NCI-H2107 (cell line): ENCODE measurements at places on chromosomes 13 and 19.

DNA sequence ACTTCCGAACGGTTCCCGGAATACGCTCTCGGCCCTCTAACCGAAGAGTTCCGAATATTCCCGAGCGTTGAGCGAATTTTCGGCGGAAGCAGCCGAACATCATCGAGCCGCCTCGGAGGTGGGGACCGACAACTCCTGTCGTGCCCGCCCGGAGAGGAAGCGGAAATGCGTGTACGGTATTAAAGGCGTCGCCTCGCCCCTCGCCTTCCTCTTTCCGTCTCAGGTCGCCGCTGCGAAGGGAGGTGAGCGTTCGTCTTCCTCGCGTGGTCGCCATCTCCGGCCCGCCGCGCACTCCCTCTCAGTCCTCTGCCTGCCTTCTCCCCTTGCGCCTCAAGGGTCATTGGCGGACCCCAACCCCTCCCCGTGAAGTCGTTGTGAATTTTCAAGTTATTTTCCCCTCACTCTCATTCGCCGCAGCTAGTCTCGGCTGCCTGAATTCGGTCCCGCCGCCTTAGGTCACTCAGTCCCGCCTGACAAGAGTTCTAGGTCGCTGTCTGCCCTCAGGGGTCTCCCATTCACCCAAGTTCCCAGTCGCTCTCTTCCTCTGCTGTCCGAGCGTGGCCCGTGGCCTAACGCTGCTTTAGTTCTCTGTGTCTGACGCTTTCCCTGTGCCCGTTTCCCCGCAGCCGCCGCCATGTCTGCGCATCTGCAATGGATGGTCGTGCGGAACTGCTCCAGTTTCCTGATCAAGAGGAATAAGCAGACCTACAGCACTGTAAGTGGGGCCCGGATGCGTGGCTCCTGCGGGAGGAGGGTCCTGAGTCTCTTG, at the start of gene RPL28:
RPL28 (plus strand) TSS at position 209 of the 769 bp plus-strand sequence; CDS start at position 635, 426 bp downstream.
- peak; percentile 95 for DNase-seq

DNA sequence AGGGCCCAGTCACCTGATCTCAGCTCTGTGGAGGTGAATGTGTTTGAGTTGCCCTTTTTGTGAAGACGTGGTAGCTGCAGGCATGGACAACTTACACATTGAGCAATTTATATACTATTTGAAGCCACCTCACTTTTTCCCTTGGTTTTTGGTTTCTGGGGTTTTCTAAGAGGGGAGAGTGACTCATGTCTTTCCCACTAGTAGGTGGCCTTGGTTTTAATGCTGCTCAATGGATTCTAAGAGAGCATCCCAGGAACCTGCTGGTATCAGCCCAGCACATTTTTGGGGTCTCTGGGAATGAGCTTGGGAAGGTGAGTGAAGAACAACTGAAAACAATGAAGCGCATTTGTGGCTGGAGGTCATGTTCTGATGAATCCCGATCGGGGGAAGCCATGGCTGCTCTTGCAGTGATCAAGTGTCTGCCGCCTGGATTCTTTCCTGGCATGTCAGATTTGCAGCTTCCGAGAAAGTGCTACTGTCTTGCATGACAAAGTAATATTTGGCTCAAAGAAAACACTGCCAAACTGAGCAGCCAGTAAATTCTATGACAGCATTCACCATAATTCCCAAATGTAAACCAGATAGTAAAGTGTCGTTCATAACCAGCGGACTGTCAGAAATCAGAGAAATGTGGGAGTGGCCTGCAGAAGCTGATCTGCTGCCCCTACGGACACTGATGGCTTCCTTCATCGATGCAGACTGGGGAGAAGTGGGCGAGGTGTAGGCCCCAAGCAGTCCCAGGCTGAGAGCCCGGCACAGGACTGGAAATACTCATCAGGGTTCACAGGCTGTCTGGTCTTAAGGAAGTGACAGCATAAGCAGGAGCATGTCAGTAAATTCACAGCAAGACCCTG, 98.7 kb downstream of the COL4A2 start:
- DNase-seq, result no peak

DNA sequence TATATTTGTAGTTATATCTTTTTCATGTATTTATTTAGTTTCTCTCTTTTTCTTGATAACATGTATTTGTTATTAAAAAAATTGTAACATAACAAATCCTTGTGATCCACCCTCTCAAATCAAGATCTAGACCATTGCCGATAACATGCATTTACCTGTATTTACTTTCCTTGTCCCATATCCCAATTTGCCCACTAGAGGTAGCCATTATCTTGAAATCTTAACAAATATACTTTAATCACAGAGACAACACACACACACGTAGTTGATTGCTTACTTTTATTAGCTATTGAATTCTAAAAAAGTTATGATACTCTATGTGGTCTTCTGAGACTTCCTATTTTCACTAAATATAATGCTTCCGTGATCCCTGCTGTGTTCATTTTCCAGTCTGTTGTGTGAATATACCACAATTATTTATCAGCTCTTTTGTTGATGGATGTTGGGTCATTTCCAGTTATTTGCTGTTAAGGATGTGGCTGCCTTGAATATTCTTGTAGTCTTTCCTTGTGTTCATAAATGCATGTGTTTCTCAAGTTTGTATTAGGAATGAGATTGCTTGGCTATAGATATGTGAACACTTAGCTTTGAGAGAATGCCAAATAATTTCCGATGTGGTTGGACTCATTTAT, 31.3 kb upstream of the ZMYM2 start:
- DNase-seq, result no peak

DNA sequence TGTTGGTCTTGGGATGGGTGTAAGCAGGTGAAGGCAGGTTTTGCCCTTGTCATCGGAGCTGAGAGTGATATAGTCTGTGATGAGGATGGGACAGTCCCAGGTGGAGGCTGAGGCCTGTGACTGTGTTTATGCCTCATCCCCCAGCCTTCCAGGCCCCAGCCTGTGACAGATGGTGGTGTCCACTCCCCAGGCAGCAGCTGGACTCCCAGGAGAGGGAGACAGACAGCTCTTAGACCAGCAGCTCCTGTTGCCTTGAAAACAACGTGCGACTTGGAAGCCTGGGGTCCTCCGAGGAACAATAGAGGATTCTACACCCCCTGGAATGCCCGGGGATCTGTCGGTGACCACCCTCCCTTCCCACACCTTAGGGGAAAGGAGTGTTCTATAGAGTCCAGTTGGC, 63.8 kb downstream of the CHST8 start:
- DNase-seq, result no peak

GRCh38 chr13:20782116-20782708, 8.5 kb upstream of the EEF1AKMT1 start:
- no peak for DNase-seq

GRCh38 chr13:64164435-64164834, 2748.8 kb upstream of the PCDH20 start:
- DNase-seq, result no peak

- no peak for DNase-seq
Observed at GRCh38 chr13:51534041-51534817, 50.0 kb upstream of the WDFY2 start.

DNA sequence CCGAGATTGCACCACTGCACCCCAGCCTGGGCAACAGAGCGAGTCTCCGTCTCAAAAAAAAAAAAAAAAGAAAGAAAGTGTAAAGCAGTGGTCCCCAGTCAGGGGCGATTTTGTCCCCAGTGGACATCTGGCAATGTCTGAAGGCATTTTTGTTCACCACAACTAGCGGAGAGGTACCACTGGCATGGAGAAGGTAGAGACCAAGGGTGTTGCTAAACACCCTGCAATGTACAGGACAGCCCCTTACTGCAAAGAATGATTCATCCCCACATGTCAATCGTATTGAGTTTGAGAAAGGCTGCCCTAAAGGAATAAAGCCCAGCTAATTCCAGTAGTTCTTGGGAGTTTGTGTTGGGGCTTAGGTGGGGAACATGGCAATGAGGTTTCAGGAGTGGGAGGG, 38.7 kb downstream of the CYP4F2 start:
- DNase-seq, result no peak

DNA sequence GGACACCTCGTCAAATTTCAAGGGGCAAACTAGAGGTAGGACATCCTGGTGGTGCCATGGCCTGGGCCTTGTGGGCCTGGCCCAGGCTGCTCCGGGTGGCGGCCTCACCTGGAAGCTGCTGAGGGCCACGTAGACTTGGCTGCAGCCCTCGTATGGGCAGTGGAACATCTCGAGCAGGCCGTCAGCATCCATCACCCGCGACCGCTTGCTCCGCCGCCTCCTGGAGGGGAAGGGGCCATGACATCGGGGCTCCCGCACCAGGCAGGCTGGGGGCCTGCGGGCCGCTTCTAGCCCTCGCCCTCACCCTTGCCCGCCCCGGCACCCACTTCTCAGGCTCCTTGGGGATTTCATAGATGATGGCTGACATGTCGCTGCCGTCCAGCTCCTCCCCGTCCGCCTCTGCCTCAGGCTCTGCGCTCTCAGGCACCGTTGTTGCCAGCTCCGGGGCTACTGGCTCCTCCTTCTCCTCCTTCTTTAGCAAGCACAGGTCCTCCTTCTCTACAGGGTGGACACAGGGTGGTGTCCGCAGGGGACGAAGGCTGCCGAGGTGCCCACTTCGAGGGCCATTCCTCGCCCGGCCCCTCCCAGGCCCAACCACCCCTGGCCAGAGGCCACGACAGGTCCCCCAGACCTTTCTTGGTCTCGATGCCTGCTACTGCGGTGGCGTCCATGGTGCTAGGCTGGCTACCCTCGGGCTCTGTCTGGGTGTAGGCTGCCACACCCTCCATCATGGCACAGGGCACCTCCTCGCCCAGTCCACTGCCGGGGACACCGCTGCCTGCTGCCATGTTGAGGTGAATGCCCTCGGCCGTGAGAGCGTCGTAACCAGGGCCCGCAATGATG, 6.0 kb upstream of the ELAVL3 start:
- no peak for DNase-seq

GRCh38 chr19:5286465-5287029, 54.1 kb downstream of the PTPRS start:
- DNase-seq, result no peak

DNA sequence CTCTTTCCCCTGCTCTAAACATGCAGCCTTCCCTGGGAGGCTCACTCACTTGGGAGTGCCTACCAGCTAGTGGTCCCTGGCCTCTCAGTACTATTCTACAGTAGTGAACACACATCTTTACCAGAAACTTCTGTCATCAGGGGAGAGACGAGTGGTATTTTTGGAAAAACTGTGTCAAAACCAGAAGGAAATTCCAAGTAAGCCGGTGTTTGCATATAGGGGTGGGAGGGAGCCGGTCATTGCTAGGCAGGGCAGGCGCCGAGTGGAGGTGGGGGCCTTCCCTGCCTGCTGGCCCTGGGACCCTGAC, 7.0 kb downstream of the RPS9 start:
- DNase-seq, result no peak

DNA sequence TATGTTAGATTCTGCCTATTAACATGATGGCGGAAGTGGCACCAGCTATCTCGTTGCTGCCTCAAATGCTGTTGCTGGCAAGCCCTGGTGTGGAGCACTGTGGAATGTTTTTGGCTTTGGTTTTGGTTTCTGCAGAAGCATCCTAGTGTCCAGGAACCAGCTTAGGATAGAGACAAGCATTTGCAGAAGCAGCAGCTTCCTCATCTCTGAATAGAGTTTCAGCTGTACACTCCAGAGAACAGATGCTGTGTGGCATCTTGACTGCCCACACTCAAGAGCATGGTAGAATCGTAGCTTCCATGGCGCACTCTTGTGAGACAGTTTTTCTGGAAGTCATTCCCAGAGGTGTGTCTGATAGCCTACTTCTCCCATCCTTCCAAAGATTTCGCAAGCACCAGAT, 145.3 kb upstream of the RXFP2 start:
- DNase-seq, result no peak

DNA sequence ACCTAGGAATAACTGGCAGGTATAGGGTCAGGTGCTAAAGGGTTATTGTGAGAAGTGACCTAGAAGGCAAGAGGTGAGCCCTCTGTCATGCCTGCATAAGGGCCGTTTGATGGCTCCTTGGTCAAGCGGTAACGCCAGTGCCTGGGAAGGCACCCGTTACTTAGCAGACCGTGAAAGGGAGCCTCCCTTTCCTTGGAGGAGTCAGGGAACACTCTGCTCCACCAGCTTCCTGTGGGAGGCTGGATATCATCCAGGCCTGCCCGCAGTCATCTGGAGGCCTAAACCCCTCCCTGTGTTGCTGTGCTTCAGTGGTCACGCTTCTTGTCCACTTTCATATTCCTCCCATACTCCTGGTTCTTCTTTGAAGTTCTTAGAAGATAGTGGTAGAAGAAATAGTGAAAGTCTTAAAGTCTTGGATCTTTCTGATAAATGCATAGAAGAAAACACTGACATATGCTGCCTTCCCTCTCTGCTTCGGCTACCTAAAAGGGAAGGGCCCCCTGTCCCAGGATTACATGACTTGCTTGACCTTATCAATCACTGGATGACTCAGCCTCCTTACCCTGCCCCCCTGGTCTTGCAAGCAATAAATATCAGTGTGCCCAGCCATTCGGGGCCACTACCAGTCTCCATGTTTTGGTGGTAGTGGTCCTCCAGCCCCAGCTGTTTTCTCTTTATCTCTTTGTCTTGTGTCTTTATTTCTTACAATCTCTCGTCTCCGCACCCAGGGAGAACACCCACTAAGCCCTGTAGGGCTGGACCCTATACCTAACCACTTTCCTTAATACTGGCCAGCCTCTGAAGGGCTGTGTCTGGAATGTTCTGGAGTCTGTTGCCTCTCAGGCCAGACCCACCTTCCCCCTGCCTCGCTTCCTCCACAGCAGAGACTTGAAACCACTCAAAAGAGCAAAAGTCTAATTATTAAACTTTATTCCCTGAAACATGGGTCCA, 16.1 kb upstream of the ABCC4 start:
- no peak for DNase-seq

DNA sequence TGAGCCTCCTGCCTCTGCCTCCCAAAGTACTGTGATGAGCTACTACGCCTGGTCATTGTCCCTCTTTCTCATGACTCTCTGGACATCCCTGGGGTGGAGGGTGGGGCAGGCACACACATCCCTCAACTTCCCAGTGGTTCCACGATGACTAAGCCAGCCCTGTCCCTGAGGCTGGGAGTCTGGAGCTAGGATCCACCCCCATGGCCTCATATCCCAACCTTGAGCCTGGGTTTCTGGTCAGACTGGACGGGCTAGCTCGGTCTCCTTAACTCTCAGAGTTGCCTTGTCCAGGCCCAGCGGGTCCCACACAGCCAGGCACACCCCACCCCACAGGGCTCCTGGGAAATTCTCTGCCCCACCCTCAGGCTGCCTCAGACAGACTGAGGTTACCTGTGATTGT, 19.6 kb downstream of the IER2 start:
- DNase-seq, result no peak

GRCh38 chr13:112747256-112747655, 57.4 kb downstream of the ATP11A start:
- DNase-seq, result no peak

- DNase-seq, result no peak
Observed at GRCh38 chr13:82036602-82037001, 1695.7 kb upstream of the SPRY2 start.

- no peak for DNase-seq
Observed at GRCh38 chr19:35211545-35212230, 16.9 kb downstream of the FAM187B start.
